ENCODE measurements at places on chromosomes 11 and 22.

DNA sequence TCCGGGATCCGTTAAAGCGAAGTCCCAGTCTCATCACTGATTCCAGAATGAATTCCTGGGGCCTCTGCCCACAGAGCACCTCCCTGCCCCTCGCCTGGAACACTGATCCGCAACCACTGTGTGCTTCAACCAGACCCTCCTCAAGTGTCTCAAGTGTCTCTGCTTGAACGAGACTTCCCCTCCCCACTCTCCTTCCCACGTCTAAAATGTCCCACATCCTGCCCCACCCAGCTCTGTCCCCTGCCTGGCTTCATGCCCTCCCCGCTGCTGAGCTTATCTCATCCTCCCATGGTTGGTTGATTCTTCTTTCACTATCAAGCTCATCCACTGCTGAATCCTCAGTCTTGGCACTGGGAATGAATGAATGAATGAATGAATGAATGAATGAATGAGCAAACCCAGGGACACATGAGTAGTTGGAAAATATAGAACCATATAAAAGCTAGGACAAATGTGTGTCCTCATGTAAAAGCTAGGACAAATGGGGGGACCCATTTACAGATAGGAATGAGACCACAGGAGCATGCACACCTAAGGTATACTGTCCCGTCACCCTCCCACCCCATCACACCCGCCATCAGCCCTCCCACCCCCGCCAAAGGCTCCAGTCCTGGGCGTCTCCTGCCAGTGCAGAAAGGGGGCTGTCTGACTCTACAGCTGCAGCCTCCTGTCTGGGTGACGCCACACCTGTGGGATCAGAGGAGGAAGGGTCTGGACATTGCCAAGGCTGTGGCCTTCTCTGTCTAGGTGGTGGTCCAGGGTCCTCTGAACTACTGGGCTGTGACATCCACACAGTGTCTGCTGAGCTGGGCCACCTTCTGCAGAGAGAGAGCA, 71.4 kb upstream of the LINC01488 start:
- no peak for DNase-seq

DNA sequence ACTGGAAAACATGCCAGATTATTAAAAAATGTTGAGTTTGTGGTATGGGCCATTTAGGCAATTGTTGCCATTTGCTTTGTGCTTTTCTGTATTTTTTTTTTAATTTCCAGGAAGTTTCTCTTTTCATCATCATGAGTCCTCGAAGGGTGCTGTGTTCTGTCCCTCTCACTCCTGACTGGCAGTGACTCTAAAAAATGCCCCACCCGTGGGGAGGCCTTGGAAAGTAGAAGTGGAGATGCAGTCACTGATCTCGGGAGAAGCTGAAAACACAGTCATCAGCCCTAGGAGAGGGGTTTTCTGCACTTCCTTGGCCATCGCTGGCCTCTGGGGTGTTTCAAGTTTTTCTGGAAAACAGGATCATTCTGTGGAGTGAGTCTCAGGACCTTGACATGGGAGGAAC, 98.5 kb upstream of the GRK3 start:
- DNase-seq: no peak

DNA sequence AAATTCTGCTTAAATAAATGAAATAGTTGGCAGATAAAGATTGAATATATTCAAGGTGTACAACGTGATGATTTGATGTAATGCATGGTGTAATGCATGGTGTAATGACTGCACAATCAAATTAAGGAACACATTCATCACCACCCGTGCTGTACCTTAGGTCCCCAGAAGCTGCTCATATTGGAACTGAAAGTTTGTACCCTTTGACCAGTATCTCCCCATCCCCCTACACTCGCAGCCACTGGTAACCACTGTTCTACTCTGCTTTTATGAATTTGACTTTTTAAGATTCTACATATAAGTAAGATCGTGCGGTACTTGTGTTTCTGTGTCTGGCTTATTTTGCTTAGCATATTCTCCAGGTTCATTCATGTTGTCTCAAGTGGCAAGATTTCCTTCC, 445.8 kb downstream of the OPCML start:
- no peak for DNase-seq

GRCh38 chr11:117713538-117713991, 83.5 kb downstream of the DSCAML1 start:
- no peak for DNase-seq

DNA sequence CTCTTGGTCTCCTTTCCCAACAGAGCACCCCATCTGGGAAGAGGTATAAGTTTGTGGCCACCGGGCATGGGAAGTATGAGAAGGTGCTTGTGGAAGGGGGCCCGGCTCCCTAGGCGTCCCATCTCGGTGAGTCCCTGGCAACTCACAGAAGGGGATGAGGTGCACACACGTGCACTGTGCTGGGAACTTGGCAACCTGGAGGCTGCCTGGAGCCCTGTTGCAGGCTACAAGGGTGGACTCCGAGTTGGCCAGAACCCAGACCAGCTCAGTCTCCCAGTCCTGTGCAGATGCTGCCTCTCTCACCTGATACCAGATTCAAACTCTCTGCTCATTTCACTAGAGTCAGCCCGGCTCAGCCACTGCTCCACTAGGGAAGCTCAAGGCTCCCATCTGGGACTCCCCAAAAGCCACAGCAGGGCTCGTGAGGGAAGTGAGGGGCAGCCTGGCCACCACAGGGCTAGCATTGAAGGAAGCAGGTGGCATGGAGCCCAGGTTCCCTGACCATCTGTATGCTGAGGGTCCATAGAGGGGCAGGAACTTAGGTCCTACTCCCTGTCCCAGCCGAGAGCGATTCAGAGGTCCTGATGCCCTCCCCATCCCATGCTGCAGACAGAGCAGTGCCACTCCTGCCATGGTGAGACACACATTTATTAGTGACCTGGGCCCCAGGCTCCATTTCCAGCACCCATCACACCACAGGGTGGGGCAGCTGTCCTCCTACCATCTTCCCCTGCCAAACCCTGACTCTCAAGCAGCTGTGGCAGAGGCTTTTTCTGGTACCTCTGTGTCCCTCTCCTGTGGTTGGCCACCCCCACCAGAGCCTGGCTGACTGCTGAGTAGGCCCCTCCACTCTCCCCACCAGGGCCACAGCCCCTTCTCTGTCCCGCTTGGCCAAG, 4.0 kb downstream of the PRR33 start:
- no peak for DNase-seq

- DNase-seq: no peak
These were observed 2.0 kb downstream of the LRRC4C start for GRCh38 chr11:41457216-41458014.

DNA sequence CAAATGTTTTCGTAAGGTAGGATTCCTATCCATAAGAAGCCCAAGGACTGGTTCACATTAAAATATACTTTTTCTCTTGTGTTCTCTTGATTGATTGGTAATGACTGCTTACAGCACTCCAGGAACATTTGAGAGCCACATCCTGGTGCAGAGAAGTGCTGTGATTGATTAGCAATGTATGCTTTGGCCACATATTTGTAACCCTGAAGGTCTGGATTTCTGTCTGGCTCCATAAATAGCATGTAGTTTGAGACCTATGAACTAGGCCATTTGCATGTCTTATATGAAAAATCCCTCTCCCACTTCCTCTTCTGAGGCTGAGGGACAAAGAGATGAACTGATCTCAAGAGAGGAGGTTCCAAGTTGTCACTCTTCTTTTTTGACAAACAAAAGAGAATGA, 49.3 kb upstream of the CD44 start:
- no peak for DNase-seq

- no peak for DNase-seq
These were observed 73.2 kb downstream of the CCDC81 start for GRCh38 chr11:86447763-86448480.

DNA sequence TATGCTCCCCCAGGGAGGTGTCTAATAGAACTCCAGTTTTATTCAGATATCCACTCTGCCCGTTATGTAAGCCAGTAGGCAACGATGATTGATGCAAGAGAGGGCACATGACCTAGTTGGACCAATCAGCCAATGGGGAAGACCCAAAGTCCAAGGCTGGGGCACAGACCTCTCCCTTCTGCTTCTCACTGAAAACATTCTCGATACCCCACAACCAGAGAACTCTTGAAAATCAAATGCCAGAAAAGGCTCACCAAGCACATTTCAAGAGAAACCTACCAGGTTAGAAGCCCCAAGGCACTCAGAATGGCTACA, 7.4 kb downstream of the HIRA start:
- DNase-seq: no peak

- no peak for DNase-seq
These were observed 330.0 kb downstream of the DDX10 start for GRCh38 chr11:108994887-108995286.

DNA sequence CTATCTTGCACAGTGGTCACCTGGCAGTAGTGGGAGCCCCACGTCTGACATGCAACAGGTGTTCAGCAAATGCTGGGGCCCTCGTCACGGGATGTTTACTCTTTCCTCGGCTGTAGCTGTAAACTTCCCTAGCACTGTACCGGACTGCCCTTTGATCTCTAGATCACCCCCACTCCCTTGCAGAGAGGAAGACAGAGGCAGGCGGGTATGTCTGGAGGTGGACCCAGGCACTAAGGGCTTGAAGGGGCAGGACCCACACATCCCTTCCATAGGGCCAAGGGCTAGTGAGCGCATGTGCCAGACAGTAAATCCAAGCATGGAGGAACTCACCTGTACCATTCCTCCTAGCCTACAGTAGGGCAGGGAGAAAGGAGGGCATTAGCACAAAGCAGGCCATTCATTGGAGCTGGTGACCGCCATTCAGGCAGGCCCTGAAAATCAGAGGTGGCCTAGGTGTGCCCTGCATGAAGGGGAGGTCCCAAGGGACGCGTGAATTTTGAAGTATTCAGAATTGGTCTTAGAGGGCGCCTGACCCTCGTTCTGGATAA, 1.9 kb upstream of the SMTN start:
- DNase-seq: peak; percentile 64

GRCh38 chr11:27699242-27699925, 871 bp downstream of the BDNF start:
- peak; percentile 9 for DNase-seq

DNA sequence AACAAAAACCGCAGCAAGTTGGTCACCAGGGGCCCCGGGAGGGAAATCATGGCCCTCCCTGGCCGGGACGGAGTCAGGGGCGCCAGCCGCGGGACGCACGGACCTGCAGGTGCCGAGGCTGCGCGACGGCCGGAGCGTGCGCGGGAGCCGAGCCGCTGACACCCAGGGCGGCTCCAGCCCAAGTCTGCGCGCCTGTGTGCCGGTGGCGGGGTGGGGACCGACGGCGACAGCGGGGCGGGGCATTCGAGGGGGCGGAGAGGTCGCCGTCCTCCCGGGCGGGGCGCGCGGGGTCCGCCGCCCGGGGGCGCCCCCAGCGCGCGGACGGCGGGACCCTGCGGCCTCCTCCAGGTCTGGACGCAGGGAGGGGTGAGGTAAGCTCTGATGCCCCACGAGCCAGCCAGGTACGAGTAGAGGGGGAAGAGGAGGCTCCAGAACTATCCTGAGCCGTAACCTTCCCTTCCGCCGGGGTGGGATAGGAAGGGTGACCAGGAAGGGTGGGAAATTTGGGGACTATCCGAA, at the start of gene ESAM:
Gene ESAM, minus strand, starts transcription at position 186 of the 519 bp plus-strand sequence. Its CDS starts 136 bp downstream, at position 50.
- peak; percentile 63 for DNase-seq

DNA sequence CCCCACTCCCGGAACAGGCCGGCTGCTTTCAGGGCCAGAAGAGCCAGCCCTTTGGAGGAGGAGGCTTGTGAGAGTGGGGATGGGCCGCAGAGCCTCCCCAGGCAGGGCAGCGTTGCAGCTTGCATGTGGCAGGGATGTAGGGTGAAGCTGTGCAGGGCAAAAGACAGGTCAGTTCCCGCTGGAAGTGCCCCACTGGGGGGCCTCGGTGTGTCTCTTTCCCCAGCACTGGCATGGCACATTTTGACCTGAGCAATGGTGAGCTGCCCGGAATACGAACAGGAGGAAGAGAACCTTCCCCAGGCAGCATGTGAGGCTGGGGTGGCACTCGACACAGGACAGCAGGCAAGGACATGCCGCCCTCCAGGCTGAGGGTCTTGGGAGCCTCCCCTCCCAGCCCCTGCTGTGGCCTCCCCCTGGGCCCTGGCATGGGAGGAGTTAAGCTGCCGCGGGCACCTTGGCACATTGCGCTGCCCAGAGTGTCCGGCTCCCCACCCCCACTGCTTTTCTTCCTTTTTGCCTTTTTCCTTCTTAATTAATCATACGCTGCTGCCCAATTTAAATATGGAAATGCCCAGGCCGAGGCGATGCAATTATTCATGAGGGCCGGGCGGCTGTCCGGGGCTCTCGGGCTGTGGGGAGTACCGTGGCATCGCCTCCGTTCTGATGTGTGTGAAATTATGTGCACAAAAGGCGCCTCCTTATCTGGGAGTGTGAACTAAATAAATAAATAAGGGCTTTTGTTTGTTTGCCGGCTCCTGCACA, 76.0 kb upstream of the WNT7B start:
- DNase-seq: no peak

DNA sequence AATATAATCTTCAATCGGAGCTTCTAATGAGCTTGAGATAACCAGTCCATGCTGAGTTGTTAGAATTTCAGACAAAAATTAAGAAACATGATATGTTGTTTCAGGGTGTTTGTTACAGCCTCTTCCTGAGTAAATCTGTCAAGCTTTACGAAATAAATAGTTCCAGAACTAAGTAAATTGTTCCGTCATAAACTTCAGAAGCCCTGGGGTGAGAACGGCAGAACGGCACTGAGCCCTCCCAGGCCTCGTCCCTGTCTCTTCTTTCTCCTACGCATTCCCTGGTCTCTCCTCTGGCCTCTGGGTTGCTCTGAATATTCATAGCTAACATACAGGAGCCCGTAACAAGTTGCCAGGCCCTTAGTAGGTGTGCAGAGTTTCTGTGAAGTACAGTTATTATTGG, 390.8 kb upstream of the NARS2 start:
- DNase-seq: no peak

DNA sequence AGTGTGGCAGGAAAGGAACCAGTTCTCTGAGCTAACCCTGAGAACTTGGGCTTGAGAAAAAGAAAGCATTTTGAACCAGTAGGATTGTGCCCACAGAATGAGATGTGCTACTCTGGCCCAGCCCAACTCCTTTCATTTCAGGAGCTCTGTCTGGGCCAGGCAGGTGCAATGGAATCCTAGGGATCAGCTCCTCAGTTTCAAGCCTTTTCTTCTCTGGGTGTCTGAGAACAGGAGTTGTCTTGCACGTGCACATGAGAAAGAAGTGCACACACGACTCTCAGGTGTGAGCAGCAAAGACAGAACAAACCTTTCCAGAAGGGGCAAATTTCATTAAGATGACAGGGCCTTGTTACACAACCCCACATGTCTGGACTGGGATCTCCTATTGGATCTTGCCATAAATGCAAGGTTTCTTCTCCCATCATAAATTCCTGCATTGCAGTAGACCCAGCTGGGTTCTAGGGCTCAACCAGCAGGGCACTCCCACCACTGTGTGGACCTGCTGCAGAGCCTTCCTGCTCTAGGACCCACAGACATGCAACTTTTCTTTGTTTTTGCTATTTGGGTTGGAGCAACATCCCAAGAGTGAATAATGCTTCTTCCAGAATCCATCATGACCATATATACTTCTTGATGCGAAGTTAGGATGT, 24.5 kb upstream of the GGTLC2 start:
- no peak for DNase-seq

GRCh38 chr11:57639321-57640067, 10.2 kb downstream of the YPEL4 start:
- DNase-seq: peak; percentile 81
